ENCODE measurements at places on chromosomes 11 and 22.

GRCh38 chr11:68942095-68942620 is 38.5 kb downstream of the IGHMBP2 start:
- DNase-seq: no peak

GRCh38 chr11:64239662-64240434 is 1.0 kb upstream of the FKBP2 start:
- no peak for DNase-seq

GRCh38 chr11:19436932-19437331 is 196.2 kb upstream of the E2F8 start:
- DNase-seq: no peak

- no peak for DNase-seq
These were observed 37.6 kb upstream of the DKK3 start for GRCh38 chr11:12045914-12046635.
